ENCODE measurements at places on chromosomes 16 and 17. TPM values are rescaled to one million over a fixed set of nuclear protein-coding genes. Genes with fewer than 3 reads are reported as not detected.

WFDC1 gene
- 12.5 TPM for total RNA-seq

TVP23A gene
- total RNA-seq: not detected

ARHGAP44 gene
- 1.2 TPM for total RNA-seq

MYO18A gene
- 72.5 TPM for total RNA-seq

NPIPB6 gene
- 1.5 TPM for total RNA-seq

CD300LB gene
- total RNA-seq: not detected
